ENCODE measurements at places on chromosomes 4 and X.
A peak's percentile ranks its signal among the peaks of the same experiment; 100 is the strongest.

GRCh38 chrX:118528071-118528737 lies 32.6 kb downstream of the DOCK11 start:
- DNase-seq: peak; percentile 60

DNA sequence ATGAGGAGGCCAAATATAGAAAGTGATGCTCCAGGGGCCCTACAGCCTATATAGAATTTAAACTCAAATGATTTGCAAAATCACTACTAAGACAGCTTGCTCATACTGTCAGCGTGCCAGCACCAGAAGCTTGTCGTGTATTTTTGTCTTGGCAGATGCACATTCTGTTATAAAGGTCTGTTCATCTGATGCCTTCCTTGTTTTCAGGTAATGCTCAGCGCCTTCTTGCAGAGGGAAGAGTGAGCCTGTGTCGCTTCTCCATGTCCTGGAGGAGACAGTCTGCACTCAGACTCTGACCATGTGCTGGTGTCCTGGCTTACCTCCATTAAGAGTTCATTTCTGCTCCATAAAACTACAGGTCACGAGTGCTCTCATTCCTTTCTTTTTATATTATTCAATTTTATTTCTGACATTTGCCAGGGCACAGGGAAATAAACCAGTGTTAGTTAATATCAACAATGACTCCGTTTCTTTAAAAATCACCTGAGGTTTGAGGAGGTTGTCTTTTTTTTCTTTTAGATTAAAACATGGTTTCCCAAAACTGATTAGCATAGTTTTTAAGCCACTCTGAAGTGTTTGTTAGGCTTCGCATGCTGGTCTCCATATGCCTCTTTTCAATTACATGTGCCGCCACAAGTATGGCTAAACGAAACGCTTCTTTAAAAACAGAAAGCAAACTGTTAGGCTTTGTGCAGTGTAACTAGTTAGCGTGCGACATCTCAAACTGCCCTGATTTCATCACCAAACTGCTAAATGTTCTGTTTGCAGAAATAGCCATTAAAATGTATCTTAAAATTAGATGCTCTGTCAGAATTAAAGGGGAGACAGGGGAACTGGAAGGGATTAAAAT lies 215.2 kb upstream of the GK2 start:
- no peak for DNase-seq

- DNase-seq: no peak
These were observed 38.4 kb downstream of the SPARCL1 start for GRCh38 chr4:87490664-87491369.

- no peak for DNase-seq
These were observed 7.7 kb upstream of the APBB2 start for GRCh38 chr4:41221850-41222645.

DNA sequence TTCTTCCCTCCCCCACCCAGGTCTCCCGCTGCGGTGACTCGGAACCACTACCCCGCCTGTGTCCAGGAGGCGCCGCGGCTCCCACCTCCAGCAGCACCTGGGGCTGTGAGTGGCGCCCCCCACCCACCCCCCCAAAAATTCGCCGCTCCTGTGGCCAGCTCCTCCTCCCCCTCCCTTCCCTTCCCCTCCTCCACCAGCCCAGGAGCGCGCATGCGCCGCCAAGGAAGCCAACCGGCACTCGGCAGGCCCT lies 278 bp downstream of the CLOCK start:
- no peak for DNase-seq

GRCh38 chr4:85474818-85475630 lies at the start of gene ARHGAP24:
Gene ARHGAP24 (plus strand): TSS chr4:85475150.
- DNase-seq: peak; percentile 37

DNA sequence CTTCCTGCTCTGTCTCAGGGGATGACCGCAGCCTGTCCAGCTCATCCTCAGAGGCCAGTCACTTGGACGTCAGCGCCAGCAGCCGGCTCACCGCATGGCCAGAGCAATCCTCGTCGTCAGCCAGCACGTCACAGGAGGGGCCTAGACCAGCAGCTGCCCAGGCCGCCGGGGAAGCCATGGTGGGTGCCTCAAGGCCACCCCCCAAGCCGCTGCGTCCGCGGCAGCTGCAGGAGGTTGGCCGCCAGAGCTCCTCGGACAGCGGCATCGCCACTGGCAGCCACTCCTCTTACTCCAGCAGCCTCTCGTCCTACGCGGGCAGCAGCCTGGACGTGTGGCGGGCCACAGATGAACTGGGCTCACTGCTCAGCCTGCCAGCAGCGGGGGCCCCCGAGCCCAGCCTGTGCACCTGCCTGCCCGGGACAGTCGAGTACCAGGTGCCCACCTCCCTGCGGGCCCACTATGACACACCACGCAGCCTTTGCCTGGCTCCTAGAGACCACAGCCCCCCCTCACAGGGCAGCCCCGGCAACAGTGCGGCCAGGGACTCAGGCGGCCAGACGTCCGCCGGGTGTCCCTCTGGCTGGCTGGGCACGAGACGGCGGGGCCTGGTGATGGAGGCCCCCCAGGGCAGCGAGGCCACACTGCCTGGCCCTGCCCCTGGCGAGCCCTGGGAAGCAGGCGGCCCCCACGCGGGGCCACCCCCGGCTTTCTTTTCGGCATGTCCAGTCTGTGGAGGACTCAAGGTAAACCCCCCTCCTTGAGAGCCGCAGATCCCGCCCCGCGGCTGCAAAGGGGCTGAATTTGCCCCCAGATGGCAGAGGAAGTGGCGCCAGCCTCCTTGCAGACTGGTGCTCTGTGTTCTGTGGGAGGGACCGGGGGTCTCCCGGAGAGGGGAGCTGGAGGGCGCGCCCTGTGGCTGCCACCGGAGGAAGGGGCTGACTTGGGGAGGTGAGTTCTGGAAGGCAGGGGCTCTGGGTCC lies 29.9 kb downstream of the DOK7 start:
- DNase-seq: no peak

GRCh38 chr4:92307181-92307580 lies 3.4 kb downstream of the GRID2 start:
- no peak for DNase-seq

DNA sequence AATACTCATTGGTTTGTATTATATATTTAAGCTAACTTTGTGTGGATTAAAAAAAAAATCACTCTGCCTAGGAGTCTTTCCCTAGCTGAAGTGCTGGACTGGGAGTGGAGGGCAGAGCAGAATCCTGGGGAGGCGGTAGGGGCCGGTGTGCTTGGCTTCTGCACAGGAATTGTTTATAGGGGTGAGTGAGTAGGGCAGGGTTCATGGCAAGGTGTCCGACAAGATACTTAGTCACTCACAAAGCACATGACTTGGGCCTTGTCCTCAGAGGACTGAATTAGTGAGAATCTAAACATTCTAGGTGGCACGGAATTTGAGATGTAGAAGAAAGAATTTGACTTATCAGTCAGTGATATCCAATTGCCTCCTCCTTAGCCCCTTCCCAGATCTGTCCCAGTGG lies 32.2 kb downstream of the FNIP2 start:
- DNase-seq: no peak

- peak; percentile 22 for DNase-seq
These were observed 127.9 kb downstream of the KLHL8 start for GRCh38 chr4:87092389-87093141.

DNA sequence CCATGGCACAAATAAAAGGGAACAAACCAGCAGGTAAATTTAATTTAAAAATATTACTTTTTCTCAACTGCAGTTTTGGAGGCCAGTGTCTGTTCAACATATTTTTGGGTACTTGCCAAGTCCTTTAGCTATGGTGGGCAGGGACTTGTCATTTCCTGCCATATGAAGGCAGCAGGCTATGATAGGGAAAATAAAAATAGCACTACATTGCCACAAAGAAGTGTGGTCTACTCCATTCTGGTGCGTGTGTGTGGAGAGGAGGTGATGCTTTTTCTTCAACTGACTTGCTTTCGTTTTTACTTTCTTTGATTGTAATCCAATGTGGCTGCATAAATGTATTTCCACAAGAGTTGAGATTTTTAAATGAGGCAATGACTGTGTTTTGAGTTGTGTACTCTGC lies 17.2 kb downstream of the GPR174 start:
- peak; percentile 36 for DNase-seq

- DNase-seq: peak; percentile 2
These were observed 831.5 kb downstream of the STIM2 start for GRCh38 chr4:27692158-27692557.

- no peak for DNase-seq
These were observed 254.0 kb downstream of the SNCA start for GRCh38 chr4:89582756-89583505.

GRCh38 chrX:54964766-54965497 lies 29.1 kb downstream of the PFKFB1 start:
- DNase-seq: no peak

DNA sequence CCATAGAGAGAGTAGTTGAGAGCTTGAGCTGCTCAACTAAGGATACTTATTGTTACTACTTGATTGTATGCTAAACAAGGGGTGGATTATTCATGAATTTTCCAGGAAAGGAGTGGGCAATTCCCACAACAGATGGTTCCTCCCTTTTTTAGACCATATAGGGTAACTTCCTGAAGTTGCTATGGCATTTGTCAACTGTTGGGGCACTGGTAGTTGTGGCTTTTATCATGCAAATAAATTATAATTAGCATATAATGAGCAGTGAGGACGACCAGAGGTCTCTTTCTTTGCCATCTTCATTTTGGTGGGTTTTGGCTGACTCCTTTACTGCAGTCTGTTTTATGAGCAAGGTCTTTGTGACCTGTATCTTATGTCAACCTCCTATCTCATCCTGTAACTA lies 1403.5 kb upstream of the PABPC4L start:
- DNase-seq: no peak

DNA sequence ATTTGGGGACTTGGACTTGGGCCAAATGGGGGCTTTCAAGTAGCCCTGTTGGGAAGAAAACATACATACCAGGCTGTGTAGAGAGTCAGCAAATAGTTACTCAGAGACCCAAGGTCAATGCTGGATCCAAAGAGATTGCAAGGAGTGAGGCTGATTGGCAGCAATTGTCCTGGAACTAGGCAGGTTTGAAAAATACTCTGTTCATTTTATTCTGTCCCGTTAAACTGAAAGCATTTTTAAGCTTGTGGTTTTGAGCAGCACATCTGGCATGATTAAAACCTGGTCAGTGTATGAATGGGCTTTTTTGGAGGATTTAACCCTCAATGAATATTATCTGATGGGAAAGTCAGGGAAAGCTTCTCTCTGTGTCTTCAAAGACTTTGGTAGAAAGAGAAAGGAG lies 294.3 kb upstream of the BOD1L1 start:
- no peak for DNase-seq

GRCh38 chr4:39881789-39882188 lies 95.9 kb downstream of the PDS5A start:
- no peak for DNase-seq

DNA sequence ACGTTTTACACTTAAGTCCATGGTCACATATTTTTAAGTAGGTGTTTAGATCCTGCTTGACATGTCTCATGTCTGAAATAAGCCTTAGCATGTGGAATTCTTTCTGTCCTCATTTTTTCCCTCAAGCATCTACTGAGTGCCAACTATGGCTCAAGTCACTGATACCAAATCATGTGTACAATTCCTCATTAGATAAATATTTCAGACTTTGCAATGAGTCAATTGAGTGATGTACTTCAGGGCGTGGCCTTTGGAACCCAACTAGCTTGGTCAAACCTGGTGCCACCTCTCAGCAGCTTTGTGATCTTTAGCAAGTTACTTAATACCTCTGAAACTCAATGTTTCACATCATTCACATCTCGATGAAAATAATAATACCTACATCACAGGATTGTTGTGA lies 12.6 kb upstream of the JADE1 start:
- no peak for DNase-seq

DNA sequence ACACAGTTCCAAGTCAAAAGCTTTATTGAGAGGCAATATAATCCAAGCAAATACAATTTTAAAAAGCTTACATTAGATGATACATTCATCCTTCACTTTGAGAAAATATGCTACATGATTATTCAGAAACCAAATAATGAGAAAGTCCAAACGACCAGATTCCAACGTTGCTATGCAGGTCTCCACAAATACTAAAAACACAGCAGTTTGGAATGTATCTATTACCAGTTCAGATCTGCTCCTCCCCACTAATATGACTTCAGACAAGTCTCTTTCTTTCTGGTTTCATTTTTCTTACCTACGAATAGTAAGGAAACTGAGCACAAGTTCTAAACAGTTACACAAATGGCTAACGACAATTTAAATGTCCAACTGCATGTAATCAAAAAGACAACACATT lies 9.5 kb downstream of the NAF1 start:
- no peak for DNase-seq

GRCh38 chrX:6667048-6667768 lies 132.3 kb upstream of the VCX3A start:
- DNase-seq: no peak

GRCh38 chrX:148732743-148733142 lies 232.3 kb downstream of the AFF2 start:
- no peak for DNase-seq

DNA sequence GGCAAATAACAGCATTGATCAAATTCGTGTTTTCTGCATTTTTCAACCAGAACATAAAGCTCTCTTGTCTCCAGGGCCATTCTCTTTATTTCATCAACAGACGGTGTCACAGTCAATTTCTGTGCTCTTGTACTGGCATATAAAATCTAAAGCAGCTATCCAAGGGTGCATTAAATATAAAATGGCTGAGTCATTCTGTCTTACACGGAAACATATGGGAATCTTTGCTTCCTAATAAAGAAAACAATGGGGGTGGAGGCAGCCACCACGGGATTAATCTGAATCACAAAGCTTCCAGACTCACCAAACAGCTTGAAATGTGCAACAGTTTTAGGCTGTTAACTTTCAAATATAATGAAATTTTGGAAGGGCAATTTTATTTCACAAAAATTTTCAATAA lies 132.6 kb downstream of the IL15 start:
- no peak for DNase-seq

DNA sequence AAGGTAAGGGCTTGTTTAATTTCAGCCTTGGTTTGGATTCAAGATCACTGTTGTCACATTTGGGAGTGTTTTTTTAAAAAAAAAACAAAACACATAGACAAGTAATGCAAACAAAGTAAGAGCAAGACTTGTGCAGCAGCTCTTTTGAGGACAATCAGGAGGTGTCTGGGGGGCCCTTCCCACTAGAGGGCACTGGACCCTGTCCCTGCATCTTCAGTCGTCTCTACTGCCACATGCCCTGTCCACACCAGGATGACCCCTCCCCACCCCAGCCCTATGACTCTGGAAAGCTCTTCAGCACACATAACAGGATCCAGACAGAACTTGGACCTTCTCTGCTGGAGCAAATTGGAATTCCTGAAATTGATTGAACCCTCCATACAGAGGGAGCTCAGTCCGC lies 71.0 kb downstream of the USP46 start:
- peak; percentile 32 for DNase-seq

- DNase-seq: no peak
These were observed 28.8 kb upstream of the PLCXD1 start for GRCh38 chrX:252244-252956.

- DNase-seq: no peak
These were observed 90.3 kb downstream of the RAPGEF2 start for GRCh38 chr4:159193046-159193620.

DNA sequence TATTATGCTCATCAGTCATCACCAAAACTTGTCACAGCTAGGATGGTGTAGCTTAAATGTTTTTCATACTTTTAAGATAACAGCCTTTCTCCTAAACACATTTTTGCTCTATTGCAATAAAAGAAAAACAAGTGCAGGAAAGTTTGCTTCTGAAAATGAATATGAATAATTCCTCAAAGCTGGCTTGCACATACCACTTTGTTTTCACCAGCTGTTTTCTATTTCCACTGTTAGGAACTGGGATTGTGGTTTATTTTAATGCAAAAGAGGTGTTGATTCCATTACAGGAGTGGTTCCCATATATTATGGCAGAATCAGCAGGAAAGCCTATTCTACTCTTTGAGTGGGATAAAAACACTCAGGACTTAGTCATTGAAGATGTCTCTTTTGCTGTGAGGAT lies 145.9 kb downstream of the PPA2 start:
- no peak for DNase-seq

Measured in activated CD4-positive, alpha-beta T cell treated with anti-CD3 and anti-CD28 coated beads for 48 hours (primary cell).